ENCODE measurements at places on chromosomes 1 and 21. TPM values are rescaled to one million over a fixed set of nuclear protein-coding genes. Genes with fewer than 3 reads are reported as not detected.

Gene GPR52
- total RNA-seq: 0.91 TPM

Gene NBPF6
- not detected for total RNA-seq

Gene RNU1-1
- 6,072 TPM for total RNA-seq

Gene KIF14
- total RNA-seq: 0.08 TPM

Gene PFKL
- total RNA-seq: 47.7 TPM

Gene SHCBP1L
- not detected for total RNA-seq

Gene VTCN1
- not detected for total RNA-seq

Gene CDC42BPA
- total RNA-seq: 35.1 TPM

Gene ZC3H12A
- 4.9 TPM for total RNA-seq

Gene KCNJ9
- 0.05 TPM for total RNA-seq

Gene AK5
- total RNA-seq: 1.0 TPM

Gene ZMYND12
- total RNA-seq: 2.6 TPM

Gene MFSD2A
- total RNA-seq: 0.22 TPM

Gene TMIGD3
- total RNA-seq: 0.85 TPM

Gene PRAMEF12
- total RNA-seq: not detected

Gene S100A16
- 38.8 TPM for total RNA-seq

Gene ESPN
- 0.41 TPM for total RNA-seq

Gene CIART
- 8.7 TPM for total RNA-seq

Gene TLR5
- 2.3 TPM for total RNA-seq

Gene CTH
- 0.91 TPM for total RNA-seq

Gene SLC30A2
- 7.1 TPM for total RNA-seq

Gene SPRR2B
- not detected for total RNA-seq

Gene COPA
- 90.4 TPM for total RNA-seq
